GM12878 (cell line): ENCODE measurements at places on chromosomes 5 and 9.

DNA sequence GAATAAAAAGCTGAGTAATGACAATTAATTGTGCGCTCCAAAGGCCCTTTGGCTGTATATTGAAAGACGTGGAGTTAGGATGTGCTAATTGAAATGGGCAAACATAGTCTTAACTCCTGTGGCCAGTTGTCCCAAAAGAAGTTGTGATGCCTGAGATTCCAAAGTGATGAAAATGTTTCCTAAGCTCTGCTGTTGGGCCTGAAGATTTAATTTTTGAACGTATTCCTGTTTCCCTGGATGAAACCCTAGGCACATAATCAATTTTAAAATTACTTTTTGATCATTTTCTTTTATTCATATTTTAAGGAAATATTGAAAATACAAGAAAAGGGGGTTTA is 87.9 kb downstream of the PRDM6 start:
- no peak for DNase-seq

- DNase-seq = no peak
These were observed 45.6 kb upstream of the EGFL7 start for GRCh38 chr9:136616948-136617695.

GRCh38 chr5:95827892-95828246 is 5.3 kb upstream of the GLRX start:
- DNase-seq = no peak

DNA sequence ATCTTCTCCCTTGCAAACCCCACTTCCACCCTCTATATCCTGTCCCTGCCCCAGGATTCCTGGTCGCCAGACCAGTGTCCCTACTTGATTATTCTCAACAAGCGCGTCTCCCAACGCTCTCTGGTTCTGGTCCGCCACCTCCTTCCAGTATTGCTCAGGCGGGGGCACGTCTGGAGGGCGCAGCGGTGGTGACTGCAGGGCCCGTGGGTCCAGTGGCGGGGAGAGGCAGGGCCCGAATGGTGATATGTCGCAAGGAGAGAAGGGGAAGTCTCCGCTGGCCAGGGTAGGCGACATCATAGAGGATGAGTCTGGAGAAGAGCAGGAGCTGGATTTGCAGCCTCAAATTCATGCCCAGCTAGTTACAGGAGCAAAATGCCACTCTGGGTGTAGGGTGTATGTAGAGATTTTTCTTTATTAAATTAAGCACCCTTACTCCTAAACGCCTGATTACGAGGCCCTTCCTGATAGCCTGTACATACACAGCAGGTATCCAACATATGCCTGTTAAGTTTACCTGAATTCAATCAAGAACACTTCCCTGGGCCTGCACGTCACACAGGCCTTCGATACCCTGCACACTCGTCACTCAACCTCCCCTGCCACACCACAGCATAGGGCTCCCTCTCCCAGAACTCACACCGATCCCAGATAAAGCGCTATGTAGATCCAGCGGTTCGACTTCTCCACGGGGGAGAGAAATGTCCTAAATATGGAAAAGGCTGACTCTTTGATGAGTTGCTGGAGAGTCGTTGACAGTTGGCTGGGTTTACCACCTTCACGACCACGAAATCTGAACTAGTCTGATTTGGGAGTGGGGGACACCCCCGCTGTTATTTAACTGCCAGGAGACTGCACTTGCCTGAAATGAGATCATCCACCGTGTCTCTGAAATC is 4.8 kb downstream of the MCIDAS start:
- no peak for DNase-seq

DNA sequence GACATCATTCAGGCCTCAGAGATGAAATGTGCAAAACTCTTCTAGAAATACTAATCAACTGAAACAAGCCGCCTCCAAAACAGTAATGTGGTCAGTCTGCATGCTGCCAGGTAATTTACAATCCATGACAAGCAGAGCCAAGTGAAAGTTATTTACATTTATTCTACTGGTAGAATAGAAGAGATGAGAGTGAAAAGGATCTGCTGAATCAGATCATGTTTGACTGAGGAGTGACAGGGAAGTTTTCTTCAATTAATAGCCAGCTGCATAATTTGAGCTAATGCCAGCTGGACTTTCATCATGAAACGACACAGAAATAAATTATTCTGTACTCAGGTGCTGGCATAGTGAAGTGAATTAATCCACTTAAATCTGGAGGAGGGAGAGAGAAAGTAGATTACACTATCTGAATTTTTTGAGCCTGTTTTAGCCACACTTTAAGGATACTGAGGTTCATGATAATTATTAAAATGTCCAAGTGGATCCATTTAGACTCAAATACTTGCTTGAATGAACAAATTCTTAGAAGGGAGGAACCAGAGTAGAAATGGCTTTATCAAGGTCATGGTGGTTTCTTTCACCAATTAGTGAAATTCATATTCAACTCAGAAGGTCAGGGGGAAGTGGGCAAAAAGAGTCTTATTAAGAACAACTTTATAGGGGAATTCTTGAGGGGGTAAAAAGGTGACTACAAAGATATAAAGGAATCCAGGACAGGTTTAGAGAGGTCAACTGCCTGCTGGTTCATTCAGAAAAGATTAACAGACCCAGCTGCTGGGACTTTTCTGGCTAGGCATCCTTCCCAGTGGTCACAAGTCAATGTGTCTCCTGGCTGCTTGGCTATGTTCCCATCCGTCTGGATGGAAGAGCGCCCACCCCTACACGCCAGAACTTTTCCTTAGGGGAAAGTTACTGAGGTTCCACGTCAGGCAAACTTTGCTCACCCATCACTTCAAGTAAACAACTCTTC is 350.4 kb downstream of the PDE4D start:
- DNase-seq = no peak

DNA sequence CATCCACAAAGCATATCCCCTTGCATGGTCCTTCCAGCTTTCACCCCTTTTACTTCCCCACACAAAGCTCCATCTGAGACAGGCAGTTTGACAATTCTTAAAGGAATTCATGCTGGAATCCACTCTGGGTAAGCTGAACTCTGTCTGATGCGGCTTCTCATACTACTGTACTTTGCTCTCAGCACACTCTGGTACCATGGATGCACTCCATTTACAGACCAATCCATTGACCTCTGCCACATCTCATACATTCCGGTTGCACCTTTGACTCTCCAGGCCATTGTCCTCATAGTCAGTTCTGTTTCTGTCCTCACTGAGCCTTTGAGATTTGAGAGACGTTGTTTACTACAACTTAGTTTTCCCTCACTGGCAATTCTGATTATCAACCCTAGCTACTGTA is 12.2 kb downstream of the SPATA9 start:
- DNase-seq = no peak

- no peak for DNase-seq
These were observed 21.8 kb upstream of the SLC12A7 start for GRCh38 chr5:1133510-1134201.

DNA sequence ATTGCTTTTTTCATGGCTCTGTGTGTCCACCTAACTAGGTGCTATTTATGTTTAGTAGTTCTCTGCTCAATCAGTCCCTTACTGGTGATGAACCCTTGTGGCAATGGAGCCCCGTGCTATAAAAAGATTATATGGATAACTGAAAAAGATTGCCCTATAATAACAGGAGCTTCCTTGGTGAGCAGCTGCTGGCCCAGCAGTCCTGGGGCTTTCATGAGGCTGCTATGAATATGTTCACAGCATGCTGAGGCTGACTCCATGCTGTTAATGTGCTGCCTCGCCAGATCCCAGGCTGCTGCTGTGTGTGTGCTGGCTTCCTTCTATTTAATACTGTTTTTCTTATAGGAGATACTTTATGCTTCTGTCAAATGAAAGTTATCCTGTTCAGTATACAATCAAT is 357.5 kb downstream of the TAF11L14 start:
- no peak for DNase-seq
